ENCODE measurements at places on chromosomes 5 and 9.

GRCh38 chr9:127142931-127143464 is 20.6 kb upstream of the ANGPTL2 start:
- no peak overlapping the region for H3K27ac ChIP-seq
- no peak for DNase-seq
- no peaks in the 10 kb centered on the region for H3K4me1 ChIP-seq
- H3K4me3 ChIP-seq = no peak overlapping the region
- no peaks in the 10 kb centered on the region for H3K36me3 ChIP-seq
- no peaks in the 10 kb centered on the region for H3K27me3 ChIP-seq

DNA sequence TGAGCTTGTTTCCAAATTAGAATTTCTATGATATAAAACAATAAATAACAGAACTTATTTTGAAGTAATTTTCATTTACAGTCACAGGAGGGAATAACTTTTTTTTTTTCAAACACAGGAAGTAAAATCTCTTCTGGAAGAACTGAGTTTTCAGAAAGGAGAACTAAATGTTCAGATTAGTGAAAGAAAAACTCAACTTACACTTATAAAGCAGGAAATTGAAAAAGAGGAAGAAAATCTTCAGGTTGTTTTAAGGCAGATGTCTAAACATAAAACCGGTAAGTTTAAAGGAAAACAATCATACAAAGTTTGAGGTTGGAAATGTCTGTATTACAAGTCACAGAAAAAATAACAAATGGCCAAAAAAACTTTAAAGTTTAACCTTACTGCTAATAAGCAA is 41.6 kb downstream of the RAB14 start:
- H3K4me1 ChIP-seq = peaks cover 6% of the 10 kb centered on the region
- H3K36me3 ChIP-seq = peaks cover 66% of the 10 kb centered on the region
- H3K27me3 ChIP-seq = no peaks in the 10 kb centered on the region
- DNase-seq = no peak

GRCh38 chr5:174829511-174829864 is 105.1 kb downstream of the MSX2 start:
- peaks cover 11% of the 10 kb centered on the region for H3K27me3 ChIP-seq
- DNase-seq = no peak
- H3K4me1 ChIP-seq = no peaks in the 10 kb centered on the region

DNA sequence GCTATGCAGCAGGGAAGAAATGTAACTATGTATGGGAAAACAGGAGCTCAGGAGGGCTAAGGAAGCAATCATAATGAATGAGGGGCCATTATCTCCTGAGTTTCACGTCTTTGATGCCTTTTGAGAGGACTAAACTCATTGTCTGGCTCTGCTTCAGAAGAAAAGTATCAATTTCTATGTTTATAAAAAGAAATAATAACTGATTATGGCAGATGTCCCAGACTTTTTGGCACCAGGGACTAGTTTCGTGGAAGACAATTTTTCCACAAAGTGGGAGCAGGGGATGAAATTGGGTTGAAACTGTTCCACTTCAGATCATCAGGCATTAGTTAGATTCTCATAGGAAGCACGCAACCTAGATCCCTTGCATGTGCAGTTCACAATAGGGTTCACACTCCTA is 8.7 kb upstream of the IL7R start:
- no peak for DNase-seq
- H3K4me1 ChIP-seq = peaks cover 15% of the 10 kb centered on the region
- peaks cover 3% of the 10 kb centered on the region for H3K36me3 ChIP-seq

Measured in central memory CD8-positive, alpha-beta T cell (primary cell).